NCI-H2171 (cell line): ENCODE measurements at places on chromosomes 11 and 22.
A peak's percentile ranks its signal among the peaks of the same experiment; 100 is the strongest.

DNA sequence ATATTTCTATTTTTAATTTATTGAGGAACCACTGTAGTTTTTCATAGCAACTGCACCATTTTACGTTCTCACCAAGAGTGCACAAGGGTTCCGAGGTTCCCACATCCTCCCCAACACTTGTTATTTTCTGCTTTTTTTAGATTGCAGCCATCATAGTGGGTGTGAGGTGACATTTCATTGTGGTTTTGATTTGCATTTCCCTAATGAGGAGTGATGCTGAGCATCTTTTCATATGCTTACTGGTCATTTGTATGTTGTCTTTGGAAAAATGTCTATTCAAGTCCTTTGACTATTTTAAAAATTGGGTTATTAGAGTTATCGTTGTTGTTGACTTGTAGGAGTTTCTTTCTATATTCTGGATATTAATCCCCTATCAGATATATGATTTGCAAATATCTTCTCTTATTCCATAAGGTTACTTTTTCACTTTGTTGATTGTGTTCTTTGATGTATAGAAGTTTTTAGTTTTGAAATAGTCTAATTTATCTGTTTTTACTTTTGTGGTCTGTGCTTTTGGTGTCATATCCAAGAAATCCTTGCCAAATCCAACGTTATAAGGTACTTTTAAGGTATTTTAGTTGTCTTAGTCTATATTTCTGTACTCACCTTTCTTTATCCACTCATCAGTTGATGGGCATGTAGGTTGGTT lies 9.0 kb downstream of the NEAT1 start:
- DNase-seq = no peak

GRCh38 chr22:21587803-21588611 lies 20.5 kb downstream of the UBE2L3 start:
- no peak for DNase-seq

DNA sequence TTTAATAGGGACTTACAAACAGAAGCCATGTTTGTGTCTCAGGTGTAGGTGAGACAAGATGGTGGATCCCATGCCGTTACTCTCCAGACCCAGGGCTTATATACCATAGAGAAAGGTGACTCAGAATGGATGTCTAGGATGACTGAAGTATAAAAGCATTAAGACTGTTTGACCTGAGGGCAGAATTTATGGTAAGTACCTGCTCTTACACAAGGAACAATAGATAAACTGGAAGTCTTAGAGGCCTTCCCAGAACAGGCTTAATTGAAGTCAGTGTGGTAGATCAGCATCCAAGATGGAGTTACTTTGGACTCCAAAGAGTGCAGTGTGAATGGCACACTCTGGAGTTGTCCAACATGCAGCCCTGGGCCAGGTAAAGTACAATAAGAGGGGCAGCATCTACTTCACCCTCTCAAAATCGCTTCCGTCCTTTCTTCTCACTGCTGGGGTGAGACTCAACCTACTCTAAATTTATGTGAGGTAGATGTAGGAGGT lies 387.0 kb upstream of the DDI1 start:
- no peak for DNase-seq

DNA sequence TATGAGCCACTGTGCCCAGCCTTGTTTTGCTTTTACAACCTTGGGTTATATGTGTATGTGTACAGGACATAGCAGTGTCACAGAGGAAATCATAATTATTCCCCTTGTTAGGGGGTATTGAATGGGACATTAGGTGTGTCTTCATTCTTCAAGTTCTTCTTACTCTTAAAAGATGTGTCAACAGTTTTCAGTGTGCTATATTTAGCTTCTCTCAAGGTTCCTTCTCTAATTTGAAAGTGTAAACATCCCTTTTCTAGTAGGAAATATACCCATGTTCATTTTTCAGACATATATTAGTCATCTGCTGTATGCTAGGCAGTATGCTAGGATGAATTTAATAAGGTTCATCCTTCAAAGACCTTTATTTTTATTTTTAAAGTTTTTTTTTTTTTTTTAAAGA lies 17.1 kb downstream of the PCF11 start:
- no peak for DNase-seq

- DNase-seq = no peak
Measured at GRCh38 chr11:44763121-44763820, 36.5 kb downstream of the TSPAN18 start.

GRCh38 chr22:39960791-39961746 lies 872 bp downstream of the TMA7B start:
- no peak for DNase-seq

DNA sequence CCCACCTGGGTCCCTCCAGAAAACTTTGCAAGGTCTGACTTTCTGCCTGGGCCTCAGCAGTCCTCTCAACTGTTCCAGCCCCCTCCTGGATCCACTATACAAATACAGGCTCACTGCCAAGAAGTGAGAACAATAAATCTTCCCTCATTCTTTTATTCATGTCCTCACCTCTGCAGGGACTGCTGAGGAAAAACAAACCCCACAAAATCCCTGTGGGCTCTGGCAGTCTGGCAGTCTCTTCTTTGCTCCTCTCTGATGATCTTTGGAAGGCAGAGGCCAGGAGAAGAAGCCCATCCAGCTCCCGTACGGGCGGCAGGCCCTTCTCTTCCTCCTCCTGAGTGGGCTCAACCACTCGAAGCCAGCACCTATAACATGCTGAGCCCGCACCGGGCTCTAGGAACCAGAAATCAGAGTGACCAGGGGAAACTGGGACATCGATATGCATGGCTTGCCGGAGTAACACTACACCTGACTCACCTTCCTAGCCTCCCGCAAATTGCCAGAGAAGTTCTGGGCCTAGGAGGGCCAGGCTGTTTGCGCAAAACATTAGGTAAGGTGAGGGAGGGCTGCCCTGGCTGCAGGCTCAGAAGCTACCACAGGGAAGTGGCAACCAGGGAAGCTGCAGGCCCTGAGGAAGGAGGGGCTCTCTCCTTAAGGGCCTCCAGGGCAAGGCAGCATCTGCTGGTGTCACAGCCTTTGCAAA lies 24.2 kb downstream of the TMPRSS5 start:
- DNase-seq = peak; percentile 29

DNA sequence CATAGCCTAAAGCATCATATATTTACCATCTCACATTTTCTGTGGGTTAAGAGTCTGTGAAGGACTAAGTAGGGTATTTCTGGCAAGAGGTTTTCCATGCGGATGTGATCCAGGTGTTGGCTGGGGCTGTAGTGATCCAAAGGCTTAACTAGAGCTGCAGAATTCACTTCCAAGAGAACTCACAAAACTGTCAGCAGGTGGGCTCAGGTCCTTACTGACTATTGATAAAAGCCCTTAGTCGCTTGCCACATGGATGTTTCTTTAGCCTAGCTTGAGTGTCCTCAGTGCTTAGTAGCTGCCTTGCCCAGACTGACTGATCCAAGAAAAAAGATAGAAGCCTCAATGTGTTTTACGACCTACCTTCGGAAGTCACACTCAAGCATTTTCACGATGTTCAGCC lies 250.8 kb downstream of the CNTN5 start:
- DNase-seq = no peak

- DNase-seq = no peak
Measured at GRCh38 chr11:34805937-34806336, 110.2 kb downstream of the APIP start.
